ENCODE measurements at places on chromosomes 6 and 20.

GRCh38 chr6:5334341-5334740 lies 73.0 kb downstream of the FARS2 start:
- no peak for DNase-seq

- no peak for DNase-seq
These were observed 59.0 kb downstream of the ANKRD60 start for GRCh38 chr20:58169450-58169849.

GRCh38 chr6:109186012-109186411 lies 90.7 kb downstream of the CEP57L1 start:
- DNase-seq, result no peak

DNA sequence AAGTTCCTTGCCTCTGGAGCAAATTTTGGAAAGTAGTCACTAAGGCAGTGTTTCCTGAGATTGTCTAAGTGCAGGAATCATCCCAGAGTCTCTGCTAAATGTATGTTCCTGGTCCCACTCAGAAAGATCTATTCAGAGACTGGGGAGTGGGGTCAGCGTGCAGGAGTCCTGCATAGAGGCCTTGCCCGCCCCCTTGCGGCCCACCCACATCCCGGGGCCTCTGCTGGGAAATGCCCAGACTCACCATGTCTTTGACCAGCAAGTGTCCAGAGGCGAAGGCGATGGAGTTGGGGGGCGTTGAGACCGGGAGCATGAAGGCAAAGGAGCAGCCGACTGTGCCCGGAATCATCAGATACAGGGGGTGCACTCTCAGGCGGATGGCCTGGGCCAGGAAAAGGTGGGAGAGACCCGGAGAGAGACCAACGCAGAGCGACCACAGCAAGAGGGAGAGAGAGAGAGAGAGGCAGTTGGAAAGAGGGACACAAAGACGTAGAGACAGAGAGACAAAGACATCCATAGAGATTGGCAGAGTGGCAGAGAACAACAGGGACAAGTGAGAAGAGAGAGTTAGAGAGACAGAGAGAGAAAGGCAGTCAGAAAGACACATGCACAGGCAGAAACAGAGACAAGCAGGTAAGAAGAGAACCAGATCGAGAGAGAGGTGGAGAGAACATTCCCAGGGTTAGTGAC lies 12.9 kb upstream of the OCSTAMP start:
- no peak for DNase-seq

Data from stimulated activated CD8-positive, alpha-beta memory T cell treated with anti-CD3 and anti-CD28 coated beads, Interleukin-2, amount 100 ng/mL, for 1 hour (primary cell).